ENCODE measurements at places on chromosomes 11 and 22.

DNA sequence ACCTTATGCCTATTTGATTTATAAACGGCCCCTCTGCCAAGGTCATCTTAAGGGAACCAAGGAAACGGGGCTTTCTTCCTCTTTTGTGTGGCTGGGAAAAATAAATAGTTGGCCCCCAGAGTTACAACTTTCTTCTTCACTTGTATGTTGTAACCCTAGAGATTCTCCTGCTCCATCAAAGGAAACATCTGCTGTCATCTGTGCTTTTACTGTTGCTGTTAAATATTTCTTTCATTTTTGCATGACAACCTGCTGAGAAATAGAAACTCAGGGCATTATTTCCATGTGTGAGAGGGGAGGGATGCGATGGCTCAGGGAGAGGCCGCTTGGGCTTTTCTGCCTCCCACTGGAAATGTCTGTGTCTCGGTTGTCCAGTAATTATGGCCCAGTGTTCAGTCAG is 21.8 kb upstream of the CDC42EP2 start:
- DNase-seq: no peak

- no peak for DNase-seq
Observed at GRCh38 chr22:49179886-49180682, 647.6 kb downstream of the BRD1 start.

DNA sequence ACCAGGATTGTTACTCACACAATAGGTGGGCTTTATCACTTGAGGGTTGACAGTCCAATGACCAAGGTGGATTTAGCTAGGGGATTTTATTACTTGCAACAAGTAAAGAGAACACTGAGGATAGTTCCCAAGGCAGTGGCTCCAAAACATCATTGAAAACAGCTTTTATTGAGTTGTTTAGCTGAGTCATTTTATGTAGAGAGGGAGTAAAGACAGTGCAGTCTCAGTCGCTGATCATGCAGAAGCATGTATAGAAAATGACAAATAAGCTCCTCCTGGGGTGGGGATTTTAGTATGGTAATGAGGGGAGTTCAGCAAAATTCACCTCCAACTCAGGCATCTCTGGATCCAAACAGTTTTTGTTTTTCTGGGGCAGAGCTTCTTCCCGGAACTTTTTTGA is 163.0 kb upstream of the CCDC179 start:
- no peak for DNase-seq

DNA sequence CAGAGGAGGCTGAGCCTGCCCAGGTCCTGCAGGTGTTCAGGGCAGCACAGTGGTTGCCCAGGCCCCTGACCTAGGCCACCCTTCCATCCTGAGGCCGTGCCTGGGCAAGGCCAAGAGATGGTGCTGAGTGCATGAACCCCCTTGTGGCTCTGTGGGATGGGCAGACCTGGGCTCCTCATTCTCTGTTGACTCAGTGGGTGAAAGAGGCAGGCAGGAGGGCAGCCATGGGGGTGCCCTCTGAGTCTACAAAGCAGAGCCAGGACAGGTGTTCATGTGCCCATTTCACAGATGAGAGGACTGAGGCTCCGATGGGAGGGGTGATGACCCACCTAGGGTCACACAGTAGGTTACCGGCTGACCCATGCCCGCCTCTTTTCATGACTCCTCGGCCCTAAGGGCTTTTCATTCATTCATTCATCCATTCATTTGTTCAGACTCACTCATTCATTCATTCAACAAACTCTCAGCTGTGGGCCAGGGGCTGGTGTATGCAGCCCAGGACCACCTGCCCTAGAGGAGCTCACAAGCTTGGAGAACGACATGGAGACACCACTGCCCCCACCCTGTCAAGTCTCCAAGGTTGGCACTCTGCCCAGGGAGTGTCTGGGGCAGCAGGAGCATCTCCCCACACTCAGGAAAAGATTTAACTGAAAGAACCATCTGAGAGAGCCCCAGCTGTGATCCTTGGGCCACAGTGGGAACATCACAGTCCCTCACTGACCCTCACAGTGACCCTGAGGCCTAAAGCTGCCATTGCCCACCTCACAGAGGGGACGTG is 40.5 kb downstream of the IGLL5 start:
- DNase-seq: no peak

- no peak for DNase-seq
Observed at GRCh38 chr11:68120273-68121066, 718 bp downstream of the CHKA start.

- DNase-seq: no peak
Observed at GRCh38 chr11:130092661-130093060, 23.0 kb downstream of the APLP2 start.

Data from right renal cortex interstitium (tissue), 3 donors.